ENCODE measurements at places on chromosomes 13 and 19.
A peak's percentile ranks its signal among the peaks of the same experiment; 100 is the strongest.

DNA sequence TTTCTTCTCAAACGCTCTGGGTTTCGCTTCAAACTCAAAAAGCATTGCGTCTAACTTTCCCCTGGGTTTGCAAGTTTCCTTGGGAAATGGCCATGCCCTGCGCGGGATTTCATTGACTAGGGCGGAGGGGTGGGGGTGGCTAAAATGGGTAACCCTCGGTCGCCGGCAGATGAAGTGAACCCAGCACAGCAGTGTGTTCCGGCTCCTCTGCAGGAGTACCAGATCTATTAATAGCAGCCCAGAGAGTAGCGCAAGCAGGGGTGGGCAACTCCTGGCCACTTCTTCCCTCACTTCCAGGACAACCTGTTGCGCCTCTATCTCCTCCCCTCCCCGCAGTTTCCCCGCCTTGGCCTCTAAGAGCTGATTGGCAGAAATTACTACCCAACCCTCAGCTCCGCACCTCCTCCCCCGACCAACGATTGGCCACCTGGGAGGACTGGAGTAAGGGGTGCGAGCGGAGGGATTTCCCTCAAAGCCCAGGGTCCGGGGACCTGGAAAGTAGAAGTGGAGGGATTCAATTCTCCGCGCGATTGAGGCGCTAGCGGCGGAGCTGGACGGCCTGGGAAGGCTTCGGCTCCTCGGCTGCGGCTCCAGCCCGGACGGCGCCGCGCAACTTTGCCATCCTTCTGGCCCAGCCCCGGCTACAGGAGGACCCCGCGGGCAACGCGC is at the start of gene FREM2:
Gene FREM2 (plus strand): TSS at position 501 of the 669 bp plus-strand sequence. CDS start 268 bp downstream, outside the sequence.
- no peak for DNase-seq

DNA sequence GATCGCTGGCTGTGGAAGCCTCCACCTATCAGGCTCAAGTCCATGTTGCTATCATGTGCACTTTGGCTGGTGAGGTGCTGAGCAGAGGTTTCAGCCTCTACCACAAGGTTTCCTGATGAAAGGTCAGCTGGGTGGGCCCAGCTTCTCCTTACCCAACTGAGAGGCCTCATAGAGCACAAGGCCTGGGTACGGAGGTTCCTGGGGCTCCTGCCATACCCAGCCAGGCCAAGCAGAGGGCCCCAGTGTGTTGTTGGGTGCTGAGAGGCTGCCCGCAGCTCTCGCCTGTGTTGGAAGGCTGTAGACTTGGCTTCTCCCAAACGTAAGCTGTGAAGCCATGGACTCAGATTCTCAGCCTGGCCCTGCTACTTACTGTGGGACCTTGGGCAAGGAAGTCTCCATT is 28.2 kb downstream of the ACTN4 start:
- DNase-seq: no peak

DNA sequence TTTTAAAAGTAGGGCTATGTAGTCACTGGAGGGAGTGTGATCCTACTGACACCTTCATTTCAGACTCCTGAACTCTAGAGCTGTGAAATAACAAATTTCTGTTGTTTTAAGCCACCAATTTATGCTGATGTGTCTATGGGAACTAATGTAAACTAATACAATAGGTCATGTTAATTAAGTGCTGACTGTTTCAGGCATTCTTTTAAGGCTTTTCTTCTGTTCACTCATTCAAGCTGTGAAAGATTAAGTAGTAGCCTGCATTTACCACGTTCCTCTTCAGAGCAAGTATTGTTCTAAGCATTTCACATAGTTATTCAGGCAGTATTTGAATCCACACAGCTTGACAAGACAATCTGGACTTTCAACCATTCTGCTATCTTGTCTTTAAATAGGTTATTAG is 1135.0 kb downstream of the SLITRK1 start:
- no peak for DNase-seq

DNA sequence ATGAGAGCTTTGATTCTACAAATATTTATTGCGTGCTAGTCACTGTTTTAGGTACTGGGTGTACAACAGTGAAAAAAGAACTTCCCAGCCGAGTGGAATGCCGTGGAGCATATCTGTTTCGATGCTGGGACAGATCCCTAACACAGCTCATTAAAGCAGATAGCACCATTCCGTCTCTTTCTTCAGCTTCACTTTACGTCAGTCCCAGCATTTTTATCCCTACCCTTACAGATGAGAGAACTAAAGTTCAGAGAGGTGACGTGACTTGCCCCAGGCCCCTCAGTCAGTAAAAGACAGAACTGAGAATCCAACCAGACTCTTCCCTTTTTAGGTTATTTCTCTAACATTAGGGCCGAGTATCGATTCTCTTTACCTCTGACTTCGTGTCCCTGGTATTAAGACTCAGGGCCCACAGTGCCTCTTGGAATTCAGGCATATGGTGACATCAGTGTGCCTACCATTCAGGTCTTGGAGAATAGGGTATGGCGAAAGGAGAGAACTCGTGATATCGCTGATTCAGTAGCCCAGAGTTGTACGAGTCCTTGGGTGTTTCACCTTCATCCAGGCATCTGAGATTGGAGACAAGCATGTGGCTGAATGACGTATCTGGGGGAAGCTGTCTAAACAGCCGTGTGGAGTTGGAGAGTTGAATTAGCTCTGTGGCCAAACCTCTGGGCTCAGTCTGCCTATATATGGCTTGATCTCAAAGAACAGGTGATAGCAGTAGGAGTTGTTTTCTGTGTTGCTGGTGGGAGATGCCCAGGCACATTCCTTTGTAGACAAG is 27.1 kb downstream of the ACTN4 start:
- no peak for DNase-seq

DNA sequence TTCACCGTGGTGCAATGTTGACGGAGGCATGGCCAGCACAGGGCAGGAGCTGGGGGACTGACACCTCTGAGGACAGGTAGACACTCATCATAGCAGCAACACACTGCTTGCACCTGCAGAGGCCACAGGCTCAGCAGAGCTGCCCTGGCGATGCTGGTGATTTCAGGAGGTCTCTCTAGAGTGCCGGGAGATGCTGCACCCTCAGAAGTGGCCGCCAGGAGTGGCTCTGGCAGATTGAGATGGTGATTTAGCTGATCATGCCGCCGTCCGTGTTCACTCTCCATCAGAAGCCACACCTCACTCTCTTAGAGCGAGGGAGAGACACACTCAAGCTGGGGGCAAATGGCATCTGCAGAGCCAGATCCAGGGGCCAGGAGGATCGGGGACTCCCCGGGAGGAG is 244.6 kb upstream of the SGCG start:
- no peak for DNase-seq

GRCh38 chr13:44843403-44843802 is 145.9 kb downstream of the NUFIP1 start:
- DNase-seq: no peak

GRCh38 chr13:49464621-49465325 is 20.7 kb downstream of the SETDB2 start:
- no peak for DNase-seq

DNA sequence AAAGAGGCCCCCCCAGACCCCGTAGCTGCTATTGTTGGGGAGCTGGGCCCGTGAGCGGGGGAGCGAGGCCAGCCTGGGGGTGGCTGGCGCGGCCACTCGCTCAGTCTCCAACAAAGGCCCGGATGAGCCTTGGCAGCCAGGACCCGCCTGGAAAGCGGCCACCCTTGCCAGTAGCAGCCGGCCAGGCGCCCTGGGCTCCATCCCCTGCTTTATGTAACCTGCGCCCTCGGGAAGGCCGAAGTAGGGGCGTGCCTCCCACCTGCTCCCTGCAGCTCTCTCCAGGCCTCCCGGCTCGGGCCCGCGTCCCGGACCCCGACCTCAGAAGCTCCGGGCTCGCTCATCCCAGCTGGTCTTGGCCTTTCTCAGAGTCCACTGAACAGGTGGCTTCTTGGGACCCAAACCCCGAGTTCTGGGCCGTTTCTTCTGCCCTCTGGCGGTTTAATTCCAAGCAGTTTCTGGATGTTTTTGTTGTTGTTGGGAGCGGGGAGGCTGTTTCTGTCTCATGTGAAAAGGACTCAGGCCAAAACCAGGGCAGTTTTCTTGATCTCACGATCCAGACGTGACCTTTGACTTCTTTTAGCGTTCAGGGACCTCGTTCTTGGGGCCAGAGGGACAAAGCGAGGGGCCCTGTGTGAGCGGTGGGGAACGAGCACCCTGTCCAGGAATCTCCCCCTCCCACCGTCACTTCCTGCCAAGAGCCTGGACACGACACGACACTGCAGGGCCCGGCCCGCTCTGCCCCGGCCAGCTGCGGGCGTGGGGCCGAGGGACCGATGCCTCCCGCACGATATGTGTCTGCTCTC is 1.2 kb downstream of the CDC34 start:
- no peak for DNase-seq

DNA sequence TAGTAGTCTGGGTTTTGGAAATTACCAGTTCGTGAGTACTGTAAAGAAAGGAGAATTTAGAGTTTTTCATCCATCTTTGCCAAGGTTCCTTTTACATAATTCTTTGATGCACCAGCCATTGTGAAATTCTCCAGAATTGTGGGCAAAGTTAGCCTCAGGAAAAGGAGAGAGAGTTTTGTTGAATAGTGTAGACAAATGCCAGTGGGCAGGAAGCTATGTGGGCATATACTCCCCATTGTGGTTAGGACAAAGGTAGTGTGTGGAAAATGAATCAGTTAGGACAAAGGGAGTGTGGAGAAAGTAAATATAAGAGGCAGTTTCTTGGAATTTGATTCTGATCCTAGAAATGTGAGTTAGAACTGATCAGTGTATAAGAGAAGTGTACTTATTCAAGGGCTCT is 67.9 kb downstream of the PCCA start:
- no peak for DNase-seq

- no peak for DNase-seq
These were observed 1608.8 kb upstream of the PCDH20 start for GRCh38 chr13:63024458-63024857.

DNA sequence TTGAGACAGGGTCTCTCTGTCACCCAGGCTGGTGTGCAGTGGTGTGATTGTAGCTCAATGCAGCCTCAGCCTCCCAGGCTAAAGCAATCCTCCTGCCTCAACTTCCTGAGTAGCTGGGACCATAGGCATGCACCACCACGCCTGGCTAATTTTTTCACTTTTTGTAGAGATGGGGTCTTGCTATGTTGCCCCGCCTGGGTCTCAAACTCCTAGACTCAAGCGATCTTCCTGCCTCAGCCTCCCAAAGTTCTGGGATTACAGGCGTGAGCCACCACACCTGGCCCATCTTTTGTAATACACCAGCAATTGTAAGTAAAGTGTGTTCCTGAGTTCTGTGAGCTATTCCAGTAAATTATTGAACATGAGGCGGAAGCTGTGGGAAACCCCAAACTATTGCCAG is 6.7 kb downstream of the PLA2G4C start:
- DNase-seq: no peak

DNA sequence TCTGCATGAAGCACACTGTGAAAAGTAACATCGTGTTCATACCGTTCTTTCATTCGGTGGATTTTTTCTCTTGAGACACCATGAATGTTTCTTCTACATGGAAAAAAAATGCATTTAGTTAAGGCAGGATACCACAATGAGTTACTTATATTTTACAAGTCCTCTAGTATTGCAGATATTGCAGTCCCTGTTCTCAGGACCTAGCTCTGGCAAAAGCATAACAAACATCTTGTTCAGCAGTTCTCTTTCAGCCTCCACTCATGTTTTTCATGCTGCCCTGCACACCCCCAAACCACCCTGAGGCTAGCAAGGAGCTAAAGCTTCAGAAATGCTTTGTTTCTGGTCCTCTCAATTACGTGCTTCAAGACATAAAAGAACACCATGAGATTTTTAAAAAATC is 24.8 kb downstream of the N4BP2L1 start:
- DNase-seq: no peak

- DNase-seq: no peak
These were observed 7.4 kb upstream of the SPRY2 start for GRCh38 chr13:80348314-80348713.

DNA sequence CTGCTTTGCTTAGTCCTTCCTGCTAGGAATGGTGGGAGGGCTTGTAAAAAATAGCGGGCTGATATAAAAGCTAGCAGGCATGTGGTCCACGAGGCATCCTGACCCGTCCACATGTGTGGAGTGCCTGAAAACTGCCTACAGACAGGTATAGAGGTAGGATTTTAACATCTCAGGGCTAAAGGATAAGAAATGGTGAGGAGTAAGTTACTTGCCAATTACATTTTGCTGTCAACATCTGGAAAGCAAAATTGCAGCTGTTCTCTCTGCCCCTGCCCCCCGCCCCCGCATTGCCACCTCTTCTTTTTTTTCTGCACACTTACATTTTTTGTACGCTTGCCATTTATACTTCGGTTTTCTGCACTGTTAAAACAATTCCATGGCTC is 21.0 kb downstream of the NFIX start:
- no peak for DNase-seq

- DNase-seq: no peak
These were observed 33.9 kb upstream of the FAM216B start for GRCh38 chr13:42747399-42747873.

- DNase-seq: no peak
These were observed 15.0 kb downstream of the MYO9B start for GRCh38 chr19:17090583-17090982.

- no peak for DNase-seq
These were observed 573.8 kb upstream of the MIR17HG start for GRCh38 chr13:90773681-90774080.

- no peak for DNase-seq
These were observed at the start of gene PTGER1 for GRCh38 chr19:14475251-14476073. Gene PTGER1 (minus strand): TSS chr19:14475354. CDS start chr19:14474320, 1,034 bp downstream.

DNA sequence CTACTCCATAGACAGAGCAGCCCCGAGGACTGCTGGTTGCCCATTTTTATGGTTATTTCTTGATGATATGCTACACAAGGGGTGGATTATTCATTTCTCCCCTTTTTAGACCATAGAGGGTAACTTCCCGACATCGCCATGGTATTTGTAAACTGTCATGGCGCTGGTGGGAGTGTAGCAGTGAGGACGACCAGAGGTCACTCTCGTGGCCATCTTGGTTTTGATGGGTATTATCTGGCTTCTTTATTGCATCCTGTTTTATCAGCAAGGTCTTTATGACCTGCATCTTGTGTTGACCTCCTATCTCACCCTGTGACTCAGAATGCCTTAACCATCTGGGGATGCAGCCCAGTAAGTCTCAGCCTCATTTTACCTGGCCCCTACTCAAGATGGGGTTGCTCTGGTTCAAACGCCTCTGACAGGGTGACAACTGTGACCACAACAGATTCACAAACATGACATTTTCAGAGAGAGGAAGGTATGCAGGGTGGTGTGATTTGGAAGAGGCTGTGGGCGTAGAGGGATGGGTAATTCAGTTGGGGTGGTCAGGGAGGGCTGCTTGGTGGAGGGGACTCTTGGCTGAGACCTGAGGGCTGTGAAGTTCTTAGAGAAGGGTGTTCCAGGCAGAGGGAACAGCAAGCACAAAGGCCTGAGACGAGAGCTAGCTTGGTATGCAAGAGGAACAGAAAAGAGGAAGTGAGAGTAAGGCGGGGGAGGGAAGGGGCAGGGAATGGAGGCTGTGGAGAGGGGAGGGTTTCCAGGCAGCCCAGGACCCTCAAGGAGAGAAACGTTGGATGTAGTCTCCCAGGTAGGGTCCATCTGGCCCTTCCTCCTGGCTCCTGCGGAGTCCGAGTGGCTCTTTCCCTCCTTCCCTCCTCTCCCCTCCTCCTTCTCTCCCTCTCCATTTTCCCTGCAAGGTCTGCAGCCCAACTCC is 23.5 kb downstream of the FAM187B start:
- DNase-seq: peak; percentile 86

GRCh38 chr13:110914331-110915056 is 375 bp downstream of the ANKRD10 start:
- peak; percentile 93 for DNase-seq

Data from esophagus muscularis mucosa (tissue), 4 donors.